ENCODE measurements at places on chromosomes 5 and 9.

DNA sequence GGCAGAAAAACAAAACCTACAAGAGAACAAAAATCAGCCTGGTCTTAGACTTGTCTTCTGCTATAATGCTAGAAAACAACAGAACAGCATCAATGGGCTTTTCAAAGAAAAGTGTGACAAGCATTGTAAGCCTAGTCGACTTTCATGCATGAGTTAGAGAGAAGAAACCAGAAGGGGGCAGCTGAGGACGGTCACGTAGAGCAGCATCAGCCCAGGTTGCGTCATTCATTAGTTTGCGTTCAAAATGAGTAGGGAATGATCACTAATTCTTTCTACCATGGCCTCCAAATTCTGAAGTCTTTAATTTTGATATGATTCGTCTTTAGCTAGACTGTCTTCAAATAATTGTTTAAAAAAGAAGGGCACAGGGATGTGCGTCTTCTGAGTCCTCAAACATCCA is 4.7 kb upstream of the ISCA1 start:
- peak; percentile 52 for DNase-seq

- DNase-seq = no peak
These were observed 33.1 kb upstream of the ZNF462 start for GRCh38 chr9:106829666-106830408.

- no peak for DNase-seq
These were observed 372.4 kb upstream of the IRX4 start for GRCh38 chr5:2254880-2255750.

- peak; percentile 98 for DNase-seq
These were observed 12.3 kb downstream of the P4HA2 start for GRCh38 chr5:132215329-132215728.

DNA sequence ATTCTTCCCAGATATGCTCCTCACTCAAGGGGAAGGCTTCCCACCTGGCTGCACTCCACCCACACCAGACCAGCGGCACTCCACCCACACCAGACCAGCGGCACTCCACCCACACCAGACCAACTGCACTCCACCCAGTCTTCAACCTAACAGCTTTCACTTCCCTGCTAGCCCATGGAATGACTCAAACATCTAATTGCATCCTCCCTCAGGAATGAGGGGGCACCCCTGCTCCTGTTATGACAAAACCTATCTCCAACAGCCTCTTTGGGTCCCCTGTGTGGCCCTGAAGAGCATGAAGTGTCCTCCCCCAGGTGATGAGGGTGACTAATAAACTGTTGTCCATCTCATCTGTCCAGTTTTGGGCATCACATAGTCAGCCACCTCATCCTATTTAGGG is 556.6 kb upstream of the TUSC1 start:
- peak; percentile 29 for DNase-seq

- DNase-seq = no peak
These were observed 431 bp downstream of the FASTKD3 start for GRCh38 chr5:7868427-7868772.
